MM.1S (cell line): ENCODE measurements at places on chromosomes 7 and 10.

- DNase-seq: no peak
Observed at GRCh38 chr10:104391150-104391968, 37.7 kb downstream of the CFAP58 start.

GRCh38 chr10:13784067-13784466 lies 197.3 kb downstream of the PRPF18 start:
- peak; percentile 23 for DNase-seq

- DNase-seq: no peak
Observed at GRCh38 chr10:81733542-81733941, 141.5 kb upstream of the NRG3 start.

GRCh38 chr7:31934551-31934950 lies 135.7 kb downstream of the PDE1C start:
- DNase-seq: no peak

DNA sequence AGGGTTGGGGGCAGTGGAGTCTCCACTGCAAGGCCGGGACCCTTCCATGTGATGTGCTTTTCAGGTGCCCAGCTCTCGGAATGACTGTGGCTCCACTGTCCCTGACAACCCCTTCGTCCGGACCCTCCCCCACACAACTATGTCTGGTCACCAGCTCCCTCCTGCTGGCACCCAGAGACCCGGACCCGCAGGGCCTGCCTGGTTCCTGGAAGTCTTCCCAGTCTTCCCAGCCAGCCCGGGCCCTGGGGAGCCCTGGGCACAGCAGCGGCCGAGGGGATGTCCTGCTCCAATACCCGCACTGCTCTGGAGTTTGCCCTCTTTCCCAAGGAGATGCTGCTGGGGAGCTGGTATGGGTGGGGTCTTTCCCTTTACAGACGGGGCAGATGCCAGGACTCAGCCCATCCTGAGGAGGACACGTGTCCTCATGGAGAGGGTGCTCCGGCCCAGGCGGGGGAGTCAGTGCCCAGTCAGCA lies 5.5 kb downstream of the ATP6V0E2 start:
- no peak for DNase-seq

- DNase-seq: no peak
Observed at GRCh38 chr7:25187932-25188331, 40.4 kb downstream of the NPVF start.

GRCh38 chr10:126932516-126932915 lies 27.3 kb downstream of the DOCK1 start:
- no peak for DNase-seq

GRCh38 chr10:50316695-50317648 lies 65.7 kb upstream of the ASAH2 start:
- no peak for DNase-seq

GRCh38 chr7:158409816-158410330 lies 177.8 kb downstream of the PTPRN2 start:
- no peak for DNase-seq

GRCh38 chr10:30830315-30831230 lies 201.0 kb upstream of the LYZL2 start:
- DNase-seq: no peak

DNA sequence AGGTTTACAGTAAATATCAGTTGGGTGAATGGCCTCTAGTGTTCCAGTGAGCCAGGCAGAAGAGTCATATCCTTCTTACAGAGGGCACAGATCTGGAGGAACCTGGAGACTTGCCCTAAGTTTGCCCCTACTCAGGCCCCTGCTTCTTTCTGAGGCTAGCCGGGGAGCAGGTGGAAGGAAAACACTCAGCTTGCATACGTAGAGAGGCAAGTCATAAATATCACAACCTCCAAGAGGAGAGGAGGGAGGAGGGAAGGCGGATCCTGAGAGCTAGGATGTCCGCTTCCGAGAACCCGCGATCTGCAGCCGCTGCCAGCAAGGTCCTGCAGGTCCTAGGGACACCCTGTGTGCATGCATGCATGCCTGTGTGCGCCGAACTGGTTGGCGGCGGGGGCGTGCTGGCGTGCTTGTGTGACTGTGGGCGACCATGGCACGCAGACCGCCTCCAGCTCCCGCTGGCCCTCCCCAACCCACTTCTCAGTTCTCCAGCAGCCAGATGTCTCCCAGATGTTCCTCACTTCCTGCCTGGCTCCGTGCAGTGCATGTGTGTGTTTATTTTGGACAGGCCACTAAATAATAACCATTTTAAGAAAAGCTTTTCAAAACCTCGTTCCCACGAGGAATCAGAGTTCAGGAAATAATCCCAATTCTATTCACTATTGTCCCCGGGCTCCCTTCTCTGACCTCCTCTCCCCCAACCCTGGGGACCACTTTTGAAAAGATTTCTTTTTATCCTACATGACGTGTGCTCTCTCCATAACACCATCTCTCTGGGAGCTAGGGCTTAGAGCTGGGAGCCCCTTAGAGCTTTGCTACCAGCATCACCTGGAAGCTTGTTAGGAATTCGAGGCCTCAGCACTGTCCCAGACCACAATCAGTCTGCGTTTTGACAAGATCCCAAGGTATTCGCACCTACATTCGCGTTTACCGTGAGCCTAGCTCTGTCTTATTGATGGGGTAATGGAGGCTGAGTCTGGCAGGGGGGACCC lies 32.4 kb downstream of the UNC5B start:
- DNase-seq: no peak

- DNase-seq: no peak
Observed at GRCh38 chr10:2906974-2907373, 160.4 kb upstream of the PFKP start.

GRCh38 chr7:157413881-157414701 lies 77.3 kb downstream of the DNAJB6 start:
- no peak for DNase-seq
